SK-N-SH treated with all-trans-retinoic acid at 6 μM for 48 hours (cell line): ENCODE measurements at places on chromosomes 7 and 10.

GRCh38 chr7:52311886-52312285 is 723.5 kb upstream of the POM121L12 start:
- no peak for ATAC-seq

DNA sequence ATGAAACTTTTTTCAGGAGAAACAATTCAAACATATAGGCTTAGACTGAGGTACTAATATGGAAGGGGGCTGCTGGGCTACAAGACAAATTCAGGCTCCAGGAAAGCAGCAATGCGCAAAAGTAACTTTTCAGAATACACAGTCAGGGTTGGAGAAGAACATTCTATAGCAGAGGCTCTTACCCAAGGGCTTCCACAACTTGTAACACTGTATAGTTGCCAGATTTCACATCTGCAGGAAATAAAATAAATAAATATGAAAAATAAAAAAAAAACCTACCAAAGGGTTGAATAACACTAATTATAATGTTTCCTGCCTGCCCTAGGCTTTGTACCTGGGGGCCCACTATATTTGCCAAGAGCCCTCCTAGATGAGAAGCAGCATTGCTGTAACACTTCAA is 14.3 kb downstream of the MMS19 start:
- no peak for ATAC-seq

DNA sequence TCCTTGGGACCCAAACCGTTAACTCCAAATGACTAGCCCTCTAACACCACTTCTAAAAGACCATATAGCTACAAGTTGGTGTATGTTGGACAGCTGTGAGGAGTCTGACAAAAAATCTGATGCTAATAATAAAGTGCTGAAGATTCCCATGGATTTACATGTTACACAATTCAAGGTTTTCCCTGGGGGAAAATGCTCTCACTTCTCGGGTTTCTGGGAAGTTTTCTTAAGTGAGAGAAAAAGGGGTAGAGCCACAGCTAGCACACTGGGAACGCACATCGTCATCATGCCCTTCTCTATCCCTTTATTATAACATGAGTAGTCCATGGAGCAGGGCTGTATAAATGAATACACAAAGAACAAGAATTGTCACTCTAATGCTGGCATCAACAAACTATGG is 162.1 kb downstream of the CHCHD3 start:
- no peak for ATAC-seq

- ATAC-seq: no peak
Measured at GRCh38 chr10:6607182-6607581, 27.1 kb upstream of the PRKCQ start.

GRCh38 chr10:70480239-70480861 is 1.8 kb downstream of the PALD1 start:
- no peak for ATAC-seq

DNA sequence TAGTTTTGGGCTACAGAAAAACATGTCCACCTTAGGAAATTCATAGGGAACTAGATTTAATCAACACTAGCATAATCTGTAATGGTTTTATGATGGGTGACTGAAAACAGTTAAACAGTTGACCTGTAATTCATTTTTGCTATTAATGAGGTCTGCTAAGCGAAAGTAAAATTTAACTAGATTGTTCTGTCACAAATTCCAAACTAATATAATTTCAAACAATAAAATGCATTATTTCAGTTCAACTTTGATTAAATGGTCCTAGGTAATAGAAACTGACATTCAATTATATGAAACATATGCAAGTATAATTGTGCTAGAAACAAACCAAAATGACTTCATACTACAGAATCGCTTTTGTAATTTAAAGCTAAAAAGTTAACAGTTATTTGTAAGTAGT is 6.9 kb downstream of the NOC3L start:
- ATAC-seq: no peak

GRCh38 chr10:43125274-43125845 is 12.9 kb upstream of the CSGALNACT2 start:
- no peak for ATAC-seq

- ATAC-seq: no peak
Measured at GRCh38 chr7:70808876-70809275, 323.1 kb upstream of the GALNT17 start.

DNA sequence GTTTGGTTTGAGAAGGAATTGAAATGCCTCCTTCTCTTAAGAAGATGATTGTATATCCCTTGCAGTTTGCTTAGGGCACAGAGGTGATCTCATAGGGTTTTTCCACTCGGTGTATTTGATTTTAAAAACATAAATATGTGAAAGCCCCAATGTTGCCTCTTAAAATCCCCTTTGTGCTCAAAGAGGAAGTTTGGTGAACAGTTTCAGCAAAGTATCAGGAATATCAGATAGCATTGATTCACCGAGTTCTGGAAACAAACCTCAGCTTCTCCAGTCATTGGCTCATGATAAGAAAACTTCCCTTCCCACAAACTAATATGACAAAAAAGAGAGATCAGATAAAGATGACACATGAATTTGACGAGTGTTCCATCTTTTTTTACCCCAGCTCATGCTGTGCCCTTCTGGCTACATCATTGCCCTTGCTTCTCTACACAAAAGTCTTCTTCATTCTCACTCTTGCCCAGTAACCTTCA is 20.1 kb upstream of the SMNDC1 start:
- ATAC-seq: peak; percentile 4; the same call in 1 of the 3 replicates

GRCh38 chr10:129192344-129193128 is 274.5 kb upstream of the MGMT start:
- ATAC-seq: no peak
